ENCODE measurements at places on chromosomes 2 and 18.

DNA sequence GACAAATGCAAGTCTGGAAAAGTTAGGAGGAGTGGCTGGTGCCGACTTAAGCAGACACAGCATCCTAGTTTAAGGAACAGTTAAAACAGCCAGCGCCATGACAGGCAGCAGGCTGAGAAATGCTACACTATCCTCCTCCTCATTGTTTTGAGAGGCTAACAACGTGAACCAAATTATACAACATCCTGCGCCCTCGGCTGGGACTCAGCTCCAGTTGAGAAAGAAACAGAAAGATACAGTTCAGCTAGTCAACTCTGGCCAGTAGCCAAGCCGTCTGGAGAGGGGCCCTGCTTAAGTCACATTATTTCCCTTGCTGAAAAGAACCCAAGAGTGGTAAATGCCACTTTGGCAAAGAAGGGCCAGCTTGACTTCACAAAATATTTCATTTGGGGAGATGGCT is 90.2 kb downstream of the BCL11A start:
- DNase-seq, result no peak

DNA sequence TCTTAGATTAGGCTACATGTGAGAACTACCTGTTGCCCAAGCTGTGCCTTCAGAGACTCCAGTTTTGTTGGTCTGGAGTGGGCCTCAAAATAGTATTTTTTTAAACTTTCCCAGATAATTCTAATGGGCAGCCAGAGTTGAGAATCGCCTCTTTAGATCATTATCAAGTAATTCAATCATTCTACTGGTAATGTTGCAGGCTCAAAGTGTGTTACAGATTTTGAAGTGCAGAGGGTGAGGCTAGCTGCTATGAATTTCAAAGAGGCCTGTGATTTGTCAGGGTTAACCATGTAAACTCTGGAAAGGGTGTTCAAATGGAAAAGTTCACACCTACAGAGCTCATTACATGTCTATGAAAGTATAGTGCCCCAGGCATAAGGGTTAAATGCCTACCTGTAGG is 30.1 kb downstream of the ANKRD29 start:
- no peak for DNase-seq

GRCh38 chr18:32418148-32418547 is 52.5 kb downstream of the GAREM1 start:
- DNase-seq, result no peak

- no peak for DNase-seq
Measured at GRCh38 chr18:27954226-27954625, 222.7 kb downstream of the CDH2 start.

GRCh38 chr18:75421656-75422055 is 5.8 kb downstream of the SMIM21 start:
- DNase-seq, result no peak

- no peak for DNase-seq
Measured at GRCh38 chr18:70920840-70921374, 632.1 kb downstream of the SOCS6 start.

- no peak for DNase-seq
Measured at GRCh38 chr18:35267809-35268208, 22.2 kb downstream of the ZSCAN30 start.

GRCh38 chr2:12113412-12113811 is 367.0 kb downstream of the LPIN1 start:
- no peak for DNase-seq

DNA sequence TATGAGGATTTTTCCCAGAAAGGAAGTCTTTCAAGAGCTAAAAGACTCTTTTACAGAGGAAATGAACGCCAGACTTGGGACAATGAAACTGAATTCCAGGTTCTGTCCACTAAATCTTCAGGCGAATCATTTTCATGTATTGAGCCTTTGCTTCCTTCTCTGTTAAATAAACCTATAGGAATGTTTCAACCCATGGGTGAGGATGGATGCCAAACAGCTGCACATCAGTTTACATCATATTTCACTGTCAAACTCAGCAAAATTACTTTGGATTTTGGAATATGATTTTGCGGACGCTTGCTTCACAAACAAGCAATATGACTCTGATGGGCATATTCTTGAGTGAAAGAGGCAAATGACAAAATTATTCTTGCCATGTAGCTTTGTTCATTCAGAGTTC is 256.1 kb upstream of the ZNF521 start:
- DNase-seq, result no peak

DNA sequence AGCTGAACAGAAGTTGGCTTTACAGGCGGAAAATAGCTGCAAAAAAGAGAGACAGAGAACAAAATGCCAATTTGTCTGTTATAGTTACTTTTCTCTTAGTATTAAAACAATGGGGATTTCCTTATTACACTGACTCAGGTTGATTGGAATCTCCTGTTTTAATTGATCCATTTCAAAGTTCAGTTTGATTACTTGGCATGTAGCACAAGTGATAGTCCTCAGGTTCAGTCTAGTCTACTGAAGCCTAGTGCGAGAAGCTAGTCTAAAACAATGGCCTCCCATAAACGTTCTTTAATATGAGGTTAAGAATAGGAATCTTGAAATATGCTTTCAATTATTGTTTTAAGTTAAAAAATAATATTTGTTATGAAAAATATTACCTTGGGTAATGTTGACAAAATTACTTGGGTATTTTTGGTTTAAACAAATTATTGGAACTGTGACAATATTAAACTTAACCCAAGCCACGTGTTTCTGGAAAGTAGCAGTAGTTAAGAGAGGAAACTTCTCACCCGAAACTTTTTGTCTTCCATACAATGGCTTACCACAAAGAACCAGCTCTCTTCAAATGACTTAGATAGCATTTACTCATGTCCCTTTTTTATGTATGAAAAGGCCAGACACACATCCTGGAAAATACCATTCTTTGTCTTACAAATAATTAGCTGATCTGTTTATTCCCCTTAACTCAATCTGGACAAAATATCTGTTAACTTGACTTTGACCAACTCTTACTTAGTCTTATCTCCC is 1326.2 kb upstream of the TMEFF2 start:
- no peak for DNase-seq

DNA sequence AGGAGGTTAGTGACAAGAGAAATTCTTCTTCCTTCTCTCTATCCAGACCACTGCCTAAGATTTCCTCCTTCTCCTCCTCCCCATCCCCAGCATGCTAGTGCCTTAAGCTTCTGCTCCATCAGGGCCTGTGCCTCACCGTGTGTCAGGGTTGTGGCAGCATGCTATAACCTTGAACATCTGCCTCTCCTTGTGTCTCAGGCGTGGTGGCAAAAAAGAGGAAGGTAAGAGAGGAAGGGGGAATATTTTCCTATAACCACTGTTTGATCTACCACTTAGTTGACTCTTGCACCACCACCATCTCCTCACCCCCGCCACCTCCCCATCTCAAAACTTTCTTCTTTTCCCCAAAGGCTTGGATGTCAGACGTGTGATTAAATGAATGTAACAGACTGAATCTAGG is 38.3 kb upstream of the PEX13 start:
- DNase-seq, result no peak

DNA sequence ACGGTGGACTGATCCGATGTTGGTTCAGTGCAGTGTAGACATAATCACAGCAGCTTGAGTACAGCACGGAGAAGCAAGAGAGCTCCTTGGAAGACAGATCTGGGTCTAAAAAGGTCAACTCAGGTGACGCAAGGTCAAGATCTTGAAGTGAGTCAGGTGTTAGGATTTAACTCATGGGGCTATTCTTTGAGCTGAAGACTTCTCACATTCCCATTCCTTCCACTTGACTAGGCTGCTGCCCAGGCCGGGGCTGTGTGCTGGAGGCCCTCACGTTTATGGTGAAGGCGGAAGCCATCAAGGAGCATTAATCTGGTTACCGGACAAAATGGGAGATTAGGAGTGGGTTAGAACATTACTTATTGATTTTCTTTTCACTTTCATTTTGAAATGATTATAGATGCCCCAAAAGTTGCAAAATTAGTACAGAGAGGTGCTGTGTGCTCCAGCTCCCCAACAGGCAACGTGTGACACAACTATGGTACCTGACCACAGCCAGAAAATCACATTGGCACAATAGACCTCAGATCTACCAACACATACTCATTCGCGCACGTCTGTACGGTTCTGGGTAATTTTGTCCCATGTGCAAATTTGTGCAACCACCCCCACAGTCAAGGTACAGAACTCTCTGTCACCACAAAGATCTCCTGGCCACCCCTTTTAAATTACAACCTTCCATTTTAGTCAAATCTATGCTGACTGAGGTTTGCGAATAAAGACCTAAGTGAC is 77.6 kb upstream of the SEC11C start:
- peak; percentile 32 for DNase-seq

GRCh38 chr2:12173943-12174340 is 427.5 kb downstream of the LPIN1 start:
- no peak for DNase-seq

DNA sequence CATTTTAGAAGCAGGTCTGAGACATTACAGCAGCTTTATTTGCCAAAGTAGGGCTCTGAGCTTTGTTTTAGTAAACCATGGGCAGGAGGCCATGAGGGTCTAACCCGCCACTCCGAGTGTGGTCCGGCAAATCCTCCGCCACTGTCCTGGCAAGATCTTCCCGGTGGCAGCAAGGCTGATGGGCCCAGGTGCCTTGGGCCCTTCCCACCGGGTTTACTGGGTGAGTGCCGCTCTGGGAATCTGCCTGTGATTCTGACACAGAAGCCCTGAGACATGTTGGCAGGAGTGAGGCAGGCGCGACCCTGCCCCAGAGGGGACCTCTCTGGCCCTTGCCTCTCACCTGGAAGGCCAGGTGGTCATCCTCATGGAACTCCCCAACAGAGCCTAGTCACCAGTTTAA is 29.9 kb downstream of the MTERF4 start:
- DNase-seq, result no peak

DNA sequence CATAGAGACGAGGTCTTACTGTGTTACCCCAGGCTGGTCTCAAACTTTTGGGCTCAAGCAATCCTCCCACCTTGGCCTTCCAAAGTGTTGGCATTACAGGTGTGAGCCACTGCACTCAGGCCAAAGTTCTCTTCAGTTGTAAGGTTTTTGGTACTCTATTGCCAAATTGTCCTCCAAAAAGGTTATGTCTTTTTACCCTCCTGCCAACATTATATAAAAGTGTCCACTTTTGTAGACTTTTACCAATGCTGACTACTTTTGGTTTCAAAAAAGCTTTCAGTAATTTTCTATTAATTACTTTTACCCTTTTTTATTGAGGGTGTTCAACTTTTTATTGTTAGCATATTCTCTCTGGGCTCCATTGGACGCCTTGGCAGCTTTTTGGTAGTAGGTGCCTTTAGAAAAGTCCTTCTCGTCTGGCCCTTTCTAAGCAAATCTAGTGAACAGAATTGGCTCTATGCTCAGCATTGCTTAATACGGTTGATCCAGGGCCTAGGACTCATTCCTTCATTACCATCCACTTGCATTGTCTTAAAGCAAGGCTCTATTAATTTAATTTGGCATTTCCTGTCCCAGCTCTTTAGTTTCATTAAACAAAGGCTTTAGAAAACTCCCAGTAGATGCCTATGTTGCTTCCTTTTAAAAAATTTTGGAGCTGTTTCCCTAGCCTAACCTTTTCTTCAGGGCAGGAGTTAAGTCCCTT is 16.7 kb upstream of the IL1A start:
- no peak for DNase-seq

- DNase-seq, result peak; percentile 42
Measured at GRCh38 chr2:105287692-105288091, 41.8 kb downstream of the TGFBRAP1 start.

- no peak for DNase-seq
Measured at GRCh38 chr2:224997802-224998201, 44.5 kb downstream of the DOCK10 start.

GRCh38 chr18:58348517-58348916 is 280.4 kb downstream of the ALPK2 start:
- no peak for DNase-seq

GRCh38 chr2:236293241-236293810 is 29.1 kb upstream of the ASB18 start:
- no peak for DNase-seq

- no peak for DNase-seq
Measured at GRCh38 chr2:48341551-48342133, 188.3 kb upstream of the STON1 start.

- DNase-seq, result no peak
Measured at GRCh38 chr2:49342156-49342555, 187.8 kb upstream of the FSHR start.

- DNase-seq, result no peak
Measured at GRCh38 chr2:201452058-201452921, 750 bp downstream of the STRADB start.

GRCh38 chr2:157223624-157224205 is 33.8 kb upstream of the GALNT5 start:
- DNase-seq, result no peak

DNA sequence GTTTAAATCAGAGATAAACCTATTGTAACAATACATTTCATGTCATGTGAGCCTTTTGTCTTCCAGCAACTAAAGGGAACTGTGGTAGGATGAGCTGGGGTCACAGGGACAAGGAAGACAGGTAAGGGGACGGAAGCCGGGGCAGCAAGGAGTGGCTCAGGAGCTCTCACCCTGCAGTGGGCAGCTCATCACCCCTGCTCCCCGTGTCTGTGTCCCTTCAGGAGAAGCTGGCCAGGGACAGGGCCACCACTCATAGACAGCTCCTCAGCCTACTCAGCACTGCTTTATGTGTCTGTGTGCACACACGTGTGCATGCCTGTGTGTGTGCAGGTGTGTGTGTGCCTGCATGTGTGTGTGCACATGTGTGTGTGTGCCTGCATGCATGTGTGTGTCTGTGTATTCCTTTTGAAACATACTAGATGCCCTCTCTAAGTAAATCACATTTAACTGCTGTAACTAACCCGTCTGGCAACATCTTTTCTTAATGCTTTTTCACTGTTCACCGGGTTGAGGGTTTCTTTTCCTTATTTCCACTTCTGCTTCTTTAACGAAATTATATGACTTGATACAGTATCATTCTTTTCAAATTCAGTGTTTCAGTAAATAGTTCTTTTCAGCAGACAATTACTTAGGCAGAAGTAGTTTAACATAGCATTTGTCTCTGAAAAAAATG is 44.2 kb downstream of the LRRFIP1 start:
- no peak for DNase-seq

GRCh38 chr2:231326404-231326803 is 69.1 kb upstream of the B3GNT7 start:
- no peak for DNase-seq

DNA sequence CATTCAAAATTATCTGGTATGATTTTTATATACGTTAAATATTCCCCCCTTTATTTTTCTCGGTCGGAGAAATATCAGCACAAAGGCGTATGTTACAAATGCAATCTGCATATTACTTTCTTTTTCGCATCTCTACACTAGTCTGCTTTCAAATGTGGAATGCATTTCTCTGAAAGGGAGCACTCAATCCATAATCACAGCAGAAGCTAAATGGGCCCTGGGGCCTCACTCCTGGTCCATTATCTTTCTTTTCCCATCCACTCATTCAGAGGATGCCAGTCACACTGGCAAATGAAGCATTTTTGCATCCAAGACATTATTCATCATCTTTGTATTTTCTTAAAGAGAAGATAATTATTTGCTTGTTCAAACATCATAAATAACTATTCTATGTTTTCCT is 295.2 kb upstream of the LRP1B start:
- no peak for DNase-seq

Measured in GM10248 (cell line).